Hematopoietic multipotent progenitor cell treated with erythropoietin and hydrocortisone succinate and interleukin-3 and kit ligand, for 4 days (in vitro differentiated cells): ENCODE measurements at places on chromosomes 4 and X.

DNA sequence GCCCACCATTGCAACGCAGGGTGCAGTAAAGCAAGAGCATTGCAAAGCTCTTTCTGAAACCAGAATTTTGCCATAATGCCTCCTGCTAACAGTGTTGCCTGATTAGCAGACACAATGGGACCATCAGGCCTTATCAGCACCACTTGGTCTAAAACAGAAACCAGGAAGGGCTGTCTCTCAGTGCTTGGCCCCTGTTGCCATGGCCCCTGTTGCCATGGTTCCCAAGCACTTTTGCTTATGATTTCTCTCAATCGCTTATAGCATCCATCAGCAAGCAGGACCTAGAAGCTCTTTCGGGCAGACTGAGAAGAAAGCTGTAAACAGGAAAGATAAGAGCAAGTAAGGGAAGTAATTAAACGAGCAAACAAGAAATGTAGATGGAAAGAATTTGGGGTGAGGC, 36.8 kb downstream of the RTL5 start:
- peak; percentile 91 for DNase-seq

DNA sequence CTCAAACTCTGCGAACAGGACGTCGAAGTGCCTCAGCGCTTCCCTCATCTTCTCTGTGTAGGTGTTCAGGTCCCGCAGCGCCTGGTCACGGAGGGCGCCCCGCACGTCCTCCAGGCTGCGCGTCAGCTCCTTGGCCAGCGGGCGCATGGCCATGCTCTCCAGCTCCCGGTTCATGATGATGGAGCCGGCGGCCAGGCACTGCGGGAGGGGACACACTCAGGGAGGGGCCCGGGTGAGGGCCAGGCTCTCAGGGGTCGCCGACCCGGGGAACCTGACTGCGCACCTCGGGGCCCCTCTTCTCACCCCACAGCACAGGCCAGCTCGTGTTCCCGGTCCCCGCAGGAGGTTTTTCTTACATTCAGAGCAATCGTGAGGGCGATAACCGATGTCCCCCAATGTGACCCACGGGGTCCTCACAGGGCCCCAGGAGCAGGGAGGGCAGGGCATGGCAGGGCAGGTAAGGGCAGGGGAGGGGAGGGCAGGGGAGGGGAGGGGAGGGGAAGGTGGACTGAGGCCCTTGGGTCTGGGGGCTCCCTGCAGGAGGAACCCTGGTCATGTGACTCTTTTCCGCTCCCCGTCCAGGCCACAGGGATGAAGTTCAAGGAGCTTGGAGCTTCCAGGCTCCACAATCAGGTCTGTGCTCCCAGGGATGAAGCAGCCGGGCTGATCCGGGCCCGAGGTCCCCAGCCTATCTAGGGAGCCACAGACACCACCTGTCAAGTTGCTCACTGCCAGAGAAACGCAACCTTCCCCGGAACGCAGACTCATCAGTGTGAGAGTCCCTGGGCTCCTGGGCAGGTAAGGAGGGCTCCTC, 77.8 kb upstream of the MXD4 start:
- no peak for DNase-seq

DNA sequence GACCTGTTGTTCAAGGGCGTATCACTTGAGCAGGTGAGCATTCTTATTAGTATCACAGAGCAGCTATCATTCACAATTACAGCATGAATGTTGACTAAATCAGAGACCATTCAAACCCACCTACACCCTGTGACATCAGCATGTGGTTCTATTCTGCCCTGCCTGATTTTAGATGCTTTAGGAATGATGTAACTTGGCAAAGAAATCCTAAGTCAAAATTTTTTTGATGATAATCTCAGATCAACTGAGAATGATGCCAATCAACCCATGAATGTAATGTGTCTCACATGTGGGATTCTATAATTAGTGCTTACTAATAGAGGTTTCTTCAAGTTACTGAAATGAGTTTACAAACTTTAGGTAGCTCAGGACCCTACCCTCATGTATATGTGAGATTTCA, 13.4 kb upstream of the CHIC2 start:
- no peak for DNase-seq

DNA sequence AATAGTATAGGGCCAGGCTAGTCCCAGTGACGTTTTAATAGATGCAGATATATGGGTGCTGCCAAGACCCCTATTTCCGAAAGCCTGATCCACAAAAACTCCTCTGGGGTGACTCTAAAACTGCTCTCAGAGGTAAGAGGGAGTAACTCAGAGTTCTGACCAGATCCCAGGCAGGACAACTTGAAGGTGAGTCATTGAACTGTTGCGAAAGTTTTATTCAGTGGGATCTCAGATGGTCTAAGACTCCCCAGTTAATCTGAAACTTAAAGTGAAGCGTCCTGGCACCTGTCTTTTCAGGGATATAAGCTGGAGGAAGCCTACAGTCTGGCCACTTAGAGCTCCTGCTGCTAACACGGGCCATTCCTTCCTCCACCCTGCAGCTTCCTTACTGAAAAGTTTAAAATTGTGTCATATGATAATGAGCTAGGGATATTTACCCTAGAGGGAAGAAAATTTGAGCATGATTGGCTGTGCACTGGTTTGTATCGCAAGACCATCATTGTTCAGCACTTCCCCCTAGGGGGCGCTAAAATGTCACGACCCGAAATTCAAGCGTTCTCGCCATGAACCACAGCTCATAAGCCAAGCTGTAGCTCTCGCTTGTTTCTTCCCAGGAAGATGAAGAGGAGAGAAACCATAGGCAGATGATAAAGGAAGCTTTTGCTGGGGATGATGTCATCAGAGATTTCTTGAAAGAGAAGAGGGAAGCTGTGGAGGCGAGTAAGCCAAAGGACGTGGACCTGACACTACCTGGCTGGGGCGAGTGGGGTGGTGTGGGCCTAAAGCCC, 19.5 kb downstream of the UTP14A start:
- peak; percentile 85 for DNase-seq

DNA sequence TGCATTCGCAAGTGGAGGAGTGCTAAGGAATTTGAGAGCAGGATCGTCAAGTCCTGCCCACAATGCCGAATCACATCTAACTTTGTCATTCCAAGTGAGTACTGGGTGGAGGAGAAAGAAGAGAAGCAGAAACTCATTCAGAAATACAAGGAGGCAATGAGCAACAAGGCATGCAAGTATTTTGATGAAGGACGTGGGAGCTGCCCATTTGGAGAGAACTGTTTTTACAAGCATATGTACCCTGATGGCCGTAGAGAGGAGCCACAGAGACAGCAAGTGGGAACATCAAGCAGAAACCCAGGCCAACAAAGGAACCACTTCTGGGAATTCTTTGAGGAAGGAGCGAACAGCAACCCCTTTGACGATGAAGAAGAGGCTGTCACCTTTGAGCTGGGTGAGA, 100.2 kb upstream of the MED14 start:
- no peak for DNase-seq

- DNase-seq, result no peak
These were observed 107.8 kb downstream of the ANK2 start for GRCh38 chr4:113157086-113157857.

DNA sequence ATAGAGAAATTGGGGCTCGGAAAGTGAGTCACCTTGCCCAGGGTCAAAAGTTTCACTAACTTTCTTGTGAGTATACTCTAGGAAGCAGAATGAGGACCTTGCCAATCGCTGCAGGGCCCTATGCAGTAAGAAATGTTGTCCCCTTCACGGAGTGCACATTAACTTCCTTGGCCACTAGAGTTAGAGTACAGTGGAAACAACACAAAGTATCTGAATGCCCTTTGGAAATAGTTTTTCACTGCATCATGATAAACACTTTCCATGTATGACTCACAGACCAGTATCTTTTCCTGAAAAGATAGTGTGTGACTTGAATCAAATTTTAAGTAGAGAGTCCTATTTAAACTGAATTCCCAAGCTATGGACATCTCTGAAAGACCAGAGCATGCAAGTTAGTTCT, 45.5 kb upstream of the STK26 start:
- DNase-seq, result no peak

GRCh38 chrX:22429704-22430103, 157.0 kb downstream of the CBLL2 start:
- no peak for DNase-seq

DNA sequence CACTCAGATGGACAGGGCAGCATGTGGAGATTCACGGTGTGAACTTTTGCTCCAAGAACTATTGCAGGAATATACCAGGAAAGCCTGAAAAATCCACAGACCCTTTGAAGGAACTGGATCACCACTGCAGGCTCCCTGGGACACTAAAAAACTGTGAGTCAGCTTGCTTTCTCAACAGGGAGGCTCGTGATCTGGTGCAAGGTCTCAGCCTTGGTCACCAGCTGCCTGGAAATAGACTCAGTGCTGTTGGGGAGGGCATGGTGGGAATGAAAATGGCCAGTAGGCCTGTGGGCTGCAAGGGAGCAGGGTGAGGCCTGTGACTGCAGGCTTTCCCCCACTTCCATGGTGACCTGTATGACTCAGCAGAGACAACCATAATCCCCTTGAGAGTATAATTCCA, 426.4 kb upstream of the RPS6KA3 start:
- no peak for DNase-seq

- DNase-seq, result peak; percentile 97
These were observed at the start of gene BDH2 for GRCh38 chr4:103099691-103100392. BDH2 (minus strand) TSS chr4:103099834; CDS start chr4:103096254, 3,580 bp downstream.

DNA sequence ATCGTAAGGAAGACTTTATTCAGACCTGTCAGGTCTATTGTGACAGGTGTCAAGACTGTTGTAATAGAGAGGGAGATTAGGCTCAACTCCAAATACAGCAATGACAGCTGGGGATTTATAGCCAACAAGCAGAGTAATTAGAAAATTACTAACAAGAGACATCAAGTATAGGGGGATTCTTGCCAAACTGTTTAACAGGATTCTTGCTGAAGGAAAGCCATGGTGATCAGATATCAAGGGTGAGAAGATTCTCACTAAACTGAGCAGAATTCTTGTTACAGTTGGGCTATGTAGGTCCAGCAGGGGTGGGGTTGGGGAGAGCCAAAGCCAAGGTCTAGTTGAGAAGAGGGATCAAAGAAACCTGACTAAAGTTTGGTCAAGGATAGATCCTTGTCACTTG, 461.0 kb upstream of the GALNT7 start:
- no peak for DNase-seq

DNA sequence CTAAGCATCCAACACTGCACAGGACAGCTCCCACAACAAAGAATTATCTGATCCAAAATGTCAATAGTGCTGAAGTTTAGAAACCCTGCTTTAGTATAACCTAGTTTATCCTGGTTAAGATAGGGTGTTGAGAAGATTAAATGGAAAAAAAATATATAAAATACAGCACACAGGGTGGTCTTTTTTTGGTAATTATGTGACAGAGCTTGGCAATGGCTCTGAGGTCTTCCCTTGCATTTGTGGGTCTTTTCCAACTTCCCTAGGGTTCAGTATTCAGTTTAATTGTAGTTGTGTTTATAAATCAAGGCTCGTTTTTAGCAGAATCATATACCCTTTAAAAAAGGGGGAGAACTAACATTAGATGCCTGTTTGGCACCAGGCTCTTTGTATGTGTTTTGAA, 36.6 kb downstream of the REPS2 start:
- no peak for DNase-seq

GRCh38 chrX:30027636-30028035, 187.7 kb upstream of the MAGEB2 start:
- DNase-seq, result no peak

DNA sequence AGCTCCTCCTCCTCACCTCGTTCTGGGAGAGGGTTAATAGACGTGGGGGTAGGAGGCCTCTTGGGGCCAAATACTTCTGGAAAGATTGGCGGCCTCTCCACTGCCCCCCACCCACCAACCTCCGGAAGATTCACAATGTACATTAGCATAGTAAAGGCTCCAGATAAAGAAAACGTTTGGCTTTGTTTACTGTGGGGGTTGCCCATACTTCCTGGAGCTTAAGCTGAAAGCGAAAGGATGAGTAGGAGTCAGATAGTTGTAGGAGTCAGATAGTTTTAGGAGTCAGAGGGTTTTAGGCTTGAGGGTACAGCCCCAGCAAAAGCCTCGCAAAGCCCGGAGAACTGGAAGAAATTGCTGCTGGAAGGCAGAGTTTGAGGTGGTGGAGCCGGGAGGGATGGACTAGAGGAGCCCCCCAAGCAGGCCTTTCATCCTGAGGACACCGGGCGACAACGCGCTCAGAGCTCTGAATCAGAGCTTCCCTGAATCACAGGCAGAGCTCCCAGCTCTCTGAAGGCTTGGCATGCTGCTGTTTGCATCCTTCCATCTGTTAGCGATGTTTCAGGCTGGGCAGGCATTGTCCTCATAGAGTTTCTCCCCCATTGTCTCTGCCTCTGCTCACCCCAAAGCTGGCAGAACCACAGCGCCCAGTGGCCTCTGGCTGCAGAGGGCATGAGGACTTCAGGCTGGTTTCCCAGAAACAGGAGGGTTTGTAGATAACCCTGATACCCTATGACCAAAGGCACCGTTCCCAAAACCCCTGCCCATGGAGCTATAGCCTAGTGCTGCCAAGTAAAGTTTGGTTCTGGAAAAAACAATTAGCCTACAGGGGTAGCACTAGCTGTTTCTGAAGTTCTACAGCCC, 280.7 kb downstream of the BCOR start:
- DNase-seq, result no peak
